ENCODE measurements at places on chromosomes 7 and 10. TPM values are rescaled to one million over a fixed set of nuclear protein-coding genes. Genes with fewer than 3 reads are reported as not detected.

The FLNC gene
- total RNA-seq = 56.8 TPM

The ERVW-1 gene
- not detected for total RNA-seq

The EIF3B gene
- total RNA-seq = 199 TPM

The ZNF503 gene
- total RNA-seq = 6.0 TPM

The CYP26A1 gene
- total RNA-seq = 1.7 TPM

The MMP21 gene
- not detected for total RNA-seq

The PNLIP gene
- not detected for total RNA-seq

The MOGAT3 gene
- not detected for total RNA-seq

The GRID2IP gene
- not detected for total RNA-seq

The CRCP gene
- total RNA-seq = 47.8 TPM

The STOX1 gene
- total RNA-seq = 1.6 TPM

The LIPJ gene
- not detected for total RNA-seq

The ANKRD61 gene
- total RNA-seq = 0.42 TPM

The CRHR2 gene
- not detected for total RNA-seq

The HOXA13 gene
- 2.5 TPM for total RNA-seq

The AGAP9 gene
- total RNA-seq = 2.0 TPM

The SYT15 gene
- total RNA-seq = 5.2 TPM

The BBIP1 gene
- total RNA-seq = 33.6 TPM

The ELFN1 gene
- total RNA-seq = not detected

The KCTD7 gene
- 6.0 TPM for total RNA-seq

The STK17A gene
- 49.5 TPM for total RNA-seq

The DENND2A gene
- 30.0 TPM for total RNA-seq

The PPP1R17 gene
- not detected for total RNA-seq

The TRIM73 gene
- total RNA-seq = 0.39 TPM

The CDK6 gene
- 136 TPM for total RNA-seq

The ZCCHC24 gene
- total RNA-seq = 10.4 TPM

The PON1 gene
- not detected for total RNA-seq

The ANLN gene
- 397 TPM for total RNA-seq

The PDCD11 gene
- total RNA-seq = 25.8 TPM

The ACTR3C gene
- total RNA-seq = not detected

The SPRN gene
- not detected for total RNA-seq

The TYW1 gene
- 17.3 TPM for total RNA-seq

The CRYGN gene
- total RNA-seq = not detected

The CDNF gene
- 0.29 TPM for total RNA-seq

All from SJSA1 (cell line).